ENCODE measurements at places on chromosomes 7 and 10.

DNA sequence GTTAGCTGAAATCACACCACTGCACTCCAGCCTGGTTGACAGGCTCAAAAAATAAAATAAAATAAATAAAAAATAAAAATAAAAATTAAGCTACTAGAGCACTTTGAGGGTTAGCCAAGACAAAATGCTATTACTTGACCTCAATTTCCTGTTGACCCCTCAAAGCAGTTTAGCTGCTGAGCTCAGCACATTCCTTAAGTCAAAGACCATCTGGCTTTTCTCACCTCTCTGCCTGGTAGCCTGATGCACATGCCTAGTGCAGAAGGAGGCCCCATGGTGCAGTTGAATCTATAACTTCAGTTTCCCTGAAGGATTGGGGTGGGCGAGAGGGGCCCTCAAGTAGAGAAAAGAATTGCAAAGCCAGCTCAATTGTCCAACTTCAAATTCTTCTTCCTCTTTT lies 211.1 kb upstream of the GALNT17 start:
- DNase-seq = no peak

DNA sequence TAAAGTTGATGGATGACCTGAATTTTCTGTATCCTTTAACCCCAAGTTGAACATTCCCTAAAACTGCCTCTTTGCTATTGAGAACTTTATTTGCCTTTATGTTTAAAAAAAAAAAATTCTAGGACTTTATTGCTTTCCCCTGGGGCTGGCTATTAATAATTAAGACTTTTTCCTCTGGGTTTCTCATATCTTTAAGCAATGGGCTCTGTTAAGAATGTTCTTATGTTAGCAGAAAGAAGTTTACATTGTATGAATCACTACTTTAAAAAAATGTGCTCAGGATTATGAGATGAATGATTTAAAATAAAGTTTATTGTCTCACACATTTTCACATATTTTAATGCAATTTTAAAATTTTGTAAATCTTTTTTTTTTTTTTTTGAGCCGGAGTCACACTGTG lies 19.5 kb downstream of the TAX1BP1 start:
- no peak for DNase-seq

GRCh38 chr10:93701866-93702209 lies 554 bp downstream of the FRA10AC1 start:
- DNase-seq = no peak

DNA sequence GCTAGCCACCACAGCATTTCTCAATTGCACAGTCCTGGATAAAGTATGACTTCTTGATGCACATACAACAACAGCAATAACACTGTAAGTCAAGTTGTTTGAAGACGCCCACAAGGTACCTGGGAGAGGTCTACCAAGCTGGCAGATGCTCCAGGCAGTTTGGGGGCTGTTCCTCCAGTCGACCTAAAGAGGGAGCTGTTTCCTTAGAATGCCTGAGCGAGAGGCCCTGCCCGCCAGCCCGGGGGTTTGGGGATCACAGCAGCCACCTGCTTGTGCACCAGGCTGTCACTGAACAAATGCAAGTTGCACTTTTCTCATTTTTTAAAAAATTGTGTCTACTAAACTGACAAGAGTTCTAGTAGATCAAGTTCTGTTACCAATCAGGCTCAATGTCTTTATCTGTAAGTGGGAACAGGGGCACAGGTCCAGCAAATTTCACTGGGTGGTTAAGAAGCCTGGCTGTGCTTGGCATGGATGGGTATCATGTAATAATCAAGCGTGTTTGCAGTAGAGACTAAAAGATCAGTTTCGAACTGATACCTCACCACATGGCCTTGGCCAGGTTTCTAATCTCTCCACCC lies 193.8 kb upstream of the ADO start:
- peak; percentile 74 for DNase-seq

GRCh38 chr10:129328546-129328945 lies 138.5 kb upstream of the MGMT start:
- DNase-seq = no peak

DNA sequence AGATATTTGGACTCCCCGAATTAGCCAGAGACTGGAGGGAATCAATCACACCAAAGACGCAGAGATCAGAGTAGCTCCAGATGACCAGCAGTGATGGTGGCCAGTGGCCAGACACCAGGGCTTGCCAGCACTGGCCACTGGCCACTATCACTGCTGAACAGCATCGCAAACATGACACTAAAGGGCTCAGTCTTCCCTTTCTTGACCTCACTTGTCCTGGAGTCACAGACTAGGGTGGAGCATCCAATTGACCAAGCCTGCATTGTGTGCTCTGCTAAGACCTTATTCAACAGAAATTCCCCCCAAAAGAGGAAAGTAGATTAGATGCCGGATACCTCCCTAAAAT lies 234.7 kb downstream of the CREB5 start:
- no peak for DNase-seq
